CD8-positive, alpha-beta memory T cell (primary cell): ENCODE measurements at places on chromosomes 2 and 18.

- no peak for DNase-seq
These were observed 128.5 kb downstream of the QPCT start for GRCh38 chr2:37472959-37473358.

DNA sequence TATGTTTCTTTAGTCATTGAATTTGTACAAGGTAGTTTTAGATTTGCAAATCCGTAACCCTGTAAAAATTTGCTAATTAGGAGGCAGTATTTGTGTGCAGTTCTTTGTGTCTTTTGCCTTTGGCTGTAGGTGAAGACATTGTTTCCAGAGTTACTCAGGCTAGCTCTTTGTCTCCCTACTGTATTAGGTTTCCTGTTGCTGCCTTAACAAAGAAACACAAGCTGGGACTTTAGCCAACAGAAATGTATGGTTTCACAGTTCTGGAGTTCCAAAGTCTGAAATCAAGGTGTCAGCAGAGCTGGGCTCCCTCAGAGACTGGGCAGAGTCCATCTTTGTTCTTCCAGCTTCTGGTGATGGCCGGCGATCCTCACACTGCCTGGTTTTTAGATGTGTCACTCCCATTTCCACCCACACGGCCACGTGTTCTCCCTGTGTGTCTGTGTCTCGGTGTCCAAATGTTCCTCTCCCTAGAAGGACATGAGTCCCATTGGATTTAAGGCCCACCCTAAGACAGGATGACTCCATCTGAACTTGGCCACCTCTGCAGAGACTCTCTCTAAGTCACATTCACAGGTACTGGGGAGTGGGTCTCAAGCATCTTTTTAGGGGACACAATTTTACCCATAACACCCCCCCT lies 309.7 kb downstream of the GALR1 start:
- DNase-seq: no peak

DNA sequence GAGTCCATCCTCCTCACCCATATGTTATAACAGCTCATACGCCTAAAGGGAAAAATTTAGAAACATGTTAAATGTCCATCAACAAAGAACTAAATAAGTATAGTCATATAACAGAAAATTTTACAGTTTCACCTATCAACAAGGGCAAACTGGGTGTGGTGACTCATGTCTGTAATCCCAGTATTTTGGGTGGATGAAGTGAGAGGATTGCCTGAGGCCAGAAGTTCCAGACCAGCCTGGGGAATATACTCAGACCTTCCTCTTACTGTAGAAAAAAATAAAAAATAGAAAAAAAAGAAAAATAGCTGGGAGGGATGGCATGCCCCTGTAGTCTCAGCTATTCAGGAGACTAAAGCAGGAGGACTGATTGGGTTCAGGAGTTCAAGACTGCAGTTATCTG lies 48.3 kb upstream of the GULP1 start:
- DNase-seq: no peak

DNA sequence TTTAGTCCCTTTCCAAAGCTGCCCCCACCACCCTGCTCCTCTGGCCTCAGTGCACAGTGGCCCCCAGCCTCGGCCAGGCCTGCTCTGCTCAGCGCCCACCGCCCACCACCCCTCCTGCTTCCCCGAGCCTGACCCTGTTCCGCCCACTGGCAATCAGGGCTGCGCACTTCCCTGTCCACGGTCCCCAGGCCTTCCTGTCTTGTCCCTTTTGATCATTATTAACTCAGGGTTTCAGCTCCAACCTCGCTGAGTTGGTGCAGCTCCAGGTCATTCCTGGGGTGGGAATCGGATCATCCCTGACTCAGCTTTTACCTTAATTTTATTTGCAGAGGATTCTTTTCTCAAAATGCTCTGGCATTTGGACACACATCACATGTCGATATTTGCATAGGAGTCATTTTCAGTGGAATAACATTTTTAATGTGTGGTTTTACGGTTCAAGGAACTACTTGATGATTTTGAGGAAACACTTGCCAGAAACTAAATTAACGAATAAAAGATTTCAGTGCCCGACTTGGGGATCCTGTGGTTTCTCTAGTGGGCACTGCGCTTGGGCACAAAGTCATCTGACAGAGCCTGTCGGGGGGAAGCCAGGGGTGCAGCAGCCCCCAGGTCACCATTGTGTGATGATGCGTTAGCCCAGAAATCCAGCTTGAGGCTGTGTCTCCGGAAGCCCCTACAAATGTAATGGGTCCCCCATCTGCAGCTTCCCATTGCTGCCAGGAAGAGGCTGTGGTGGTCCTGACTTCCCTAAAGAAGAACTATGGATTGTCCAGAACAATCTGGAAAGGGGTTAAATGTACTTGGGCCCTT lies 1.0 kb upstream of the ESPNL start:
- DNase-seq: no peak

DNA sequence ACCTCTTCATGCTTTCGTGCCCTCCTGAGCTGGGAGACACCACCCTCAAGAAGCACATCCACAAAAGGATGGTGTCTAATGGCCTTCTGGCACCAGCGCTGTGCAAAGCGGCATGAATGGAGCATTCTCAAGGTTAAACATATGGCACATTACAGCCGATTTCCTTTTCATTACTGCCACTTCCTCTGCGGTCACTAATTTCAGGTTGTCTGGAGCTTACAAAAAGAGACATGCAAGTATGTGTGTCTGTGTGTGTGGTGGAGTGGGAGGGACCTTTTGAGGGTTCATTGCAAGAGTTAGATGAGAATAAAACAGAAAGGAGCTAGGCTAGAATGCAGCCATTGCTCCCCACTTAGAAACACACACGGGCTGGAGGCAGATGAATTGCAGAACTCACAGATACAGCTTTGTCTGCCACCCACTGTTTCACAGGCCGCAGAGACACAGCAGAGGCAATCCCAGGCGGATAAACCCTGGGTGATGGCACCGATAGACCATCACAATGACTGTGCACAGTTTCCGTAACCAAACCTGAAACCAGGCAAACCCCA lies 76.0 kb downstream of the TGIF1 start:
- DNase-seq: peak; percentile 70

DNA sequence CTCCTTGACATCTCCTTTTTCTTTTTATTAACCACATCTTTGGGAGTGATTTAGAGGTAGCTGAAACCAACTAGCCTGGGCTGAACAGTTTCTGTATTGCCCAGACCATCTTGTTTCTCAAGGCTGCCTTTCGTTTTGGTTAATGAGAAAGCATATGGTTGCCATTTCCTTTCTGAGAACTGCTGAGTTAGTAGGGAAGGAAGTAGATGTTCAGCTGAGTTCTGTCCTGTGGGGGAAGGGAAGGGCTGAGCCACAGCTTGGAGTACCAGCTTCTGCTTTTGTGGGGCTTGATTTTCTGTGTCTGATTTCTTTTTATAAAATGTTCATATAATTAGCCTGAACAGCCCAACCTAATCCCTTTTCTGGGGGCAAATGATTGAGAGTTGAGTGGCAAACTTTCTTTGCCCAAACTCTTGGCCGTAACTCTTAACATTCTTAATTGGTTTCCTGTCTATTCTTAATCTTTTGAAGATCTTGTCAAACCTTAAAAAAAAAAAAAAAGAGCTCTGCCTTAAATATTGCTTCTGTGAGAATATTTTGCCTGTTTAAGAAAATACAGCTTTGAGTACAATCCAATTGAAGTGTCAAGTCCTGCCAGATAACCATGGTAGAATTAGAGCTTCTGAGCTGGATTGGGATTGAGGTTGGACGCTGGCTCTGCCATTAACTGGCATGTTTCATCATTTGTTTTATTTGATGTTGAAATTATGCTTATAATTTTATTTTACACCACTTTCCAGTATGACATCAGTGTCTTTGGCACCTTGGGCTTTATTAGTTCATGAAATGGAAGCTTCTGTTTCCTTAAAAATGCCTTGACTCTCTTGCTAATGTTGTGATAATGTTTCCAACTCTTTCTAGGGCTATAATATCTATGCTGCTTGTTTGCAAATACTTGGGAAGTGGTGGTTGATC lies 1.9 kb upstream of the NABP1 start:
- peak; percentile 37 for DNase-seq

GRCh38 chr2:218024336-218024735 lies 21.5 kb upstream of the TNS1 start:
- DNase-seq: no peak

GRCh38 chr2:184371641-184372040 lies 226.7 kb upstream of the ZNF804A start:
- no peak for DNase-seq

- DNase-seq: no peak
These were observed 48.1 kb downstream of the MAIP1 start for GRCh38 chr2:200003444-200003843.

DNA sequence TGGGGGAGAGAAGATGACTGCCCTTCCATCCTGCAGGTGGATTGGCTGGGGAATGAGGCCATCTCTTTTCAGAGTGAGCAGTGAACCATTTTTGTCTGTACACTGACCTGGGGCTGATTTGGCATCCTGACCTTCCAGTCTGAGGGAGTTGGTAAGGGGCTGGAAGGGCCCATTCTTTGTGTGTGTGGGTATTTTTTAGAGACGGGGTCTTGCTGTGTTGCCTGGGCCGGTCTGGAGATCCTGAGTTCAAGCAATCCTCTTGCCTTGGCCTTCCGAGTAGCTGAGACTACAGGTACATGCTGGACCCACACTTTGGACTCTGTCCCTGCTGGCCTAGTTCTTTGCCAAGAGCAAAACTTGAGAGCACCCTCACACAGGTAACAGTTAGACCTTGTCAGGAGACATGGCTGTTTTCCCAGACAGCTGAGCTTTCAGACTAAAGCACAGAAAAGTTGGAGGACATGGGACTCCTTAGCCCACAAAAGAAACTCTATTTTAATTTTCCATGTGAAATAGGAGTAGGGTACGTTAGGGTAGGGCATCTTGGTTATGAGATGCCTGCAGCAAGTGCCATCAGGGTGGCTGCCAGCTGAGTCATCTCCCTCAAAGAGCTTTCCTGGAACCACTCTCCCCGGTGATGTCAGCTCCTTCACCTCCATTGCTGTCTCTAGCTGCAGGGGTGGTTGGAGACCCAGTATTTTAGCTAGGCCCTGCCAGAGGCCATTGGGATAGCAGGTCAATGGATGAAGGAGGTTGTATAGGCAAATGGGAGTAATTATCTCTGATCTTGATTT lies 60.7 kb downstream of the DGKD start:
- DNase-seq: no peak

- no peak for DNase-seq
These were observed 151.3 kb upstream of the SLC39A10 start for GRCh38 chr2:195505701-195506100.

DNA sequence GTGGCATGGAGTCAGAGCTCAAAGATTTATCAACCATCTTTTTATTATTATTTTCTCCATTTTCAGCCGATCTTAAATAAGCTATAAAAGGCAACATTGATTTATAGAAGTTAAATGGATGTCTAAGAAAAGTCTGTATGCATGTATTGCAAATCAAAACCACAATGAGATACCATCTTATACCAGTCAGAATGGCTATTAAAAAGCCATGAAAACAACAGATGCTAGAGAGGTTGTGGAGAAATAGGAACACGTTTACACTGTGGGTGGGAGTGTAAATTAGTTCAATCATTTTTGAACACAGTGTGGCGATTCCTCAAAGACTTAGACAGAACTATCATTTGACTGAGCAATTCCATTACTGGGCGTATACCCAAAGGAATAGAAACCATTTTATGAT lies 731.0 kb downstream of the CNTNAP5 start:
- no peak for DNase-seq

- DNase-seq: no peak
These were observed 3.8 kb downstream of the PROM2 start for GRCh38 chr2:95278051-95278471.

GRCh38 chr2:16713011-16713423 lies 47.4 kb upstream of the CYRIA start:
- DNase-seq: no peak

GRCh38 chr2:171482877-171483276 lies 39.4 kb upstream of the CYBRD1 start:
- no peak for DNase-seq

DNA sequence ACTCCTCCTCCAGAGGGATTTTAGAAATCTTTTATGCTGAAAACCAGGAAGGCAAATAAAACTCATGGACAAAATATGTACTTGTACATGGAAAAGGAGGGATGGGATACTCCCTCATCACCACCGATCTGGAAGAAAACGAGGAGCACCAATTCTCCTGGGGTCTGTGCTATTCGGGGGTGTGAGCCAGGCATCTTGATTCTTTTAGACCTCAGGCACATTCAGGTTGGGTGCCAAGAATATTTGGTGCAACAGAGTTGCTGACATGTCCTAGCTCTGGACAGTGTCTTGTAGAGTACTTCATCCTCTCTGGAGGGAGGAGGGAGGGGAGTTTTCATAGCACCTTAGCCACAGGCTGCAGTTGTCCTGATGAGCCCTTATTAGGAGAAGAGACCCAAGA lies 163.0 kb downstream of the PRKCE start:
- DNase-seq: no peak

- DNase-seq: no peak
These were observed 218.9 kb upstream of the COPS8 start for GRCh38 chr2:236866542-236867340.

- no peak for DNase-seq
These were observed 4.3 kb downstream of the COL3A1 start for GRCh38 chr2:188978291-188979081.

- no peak for DNase-seq
These were observed 47.5 kb downstream of the KCNIP3 start for GRCh38 chr2:95344656-95345055.

DNA sequence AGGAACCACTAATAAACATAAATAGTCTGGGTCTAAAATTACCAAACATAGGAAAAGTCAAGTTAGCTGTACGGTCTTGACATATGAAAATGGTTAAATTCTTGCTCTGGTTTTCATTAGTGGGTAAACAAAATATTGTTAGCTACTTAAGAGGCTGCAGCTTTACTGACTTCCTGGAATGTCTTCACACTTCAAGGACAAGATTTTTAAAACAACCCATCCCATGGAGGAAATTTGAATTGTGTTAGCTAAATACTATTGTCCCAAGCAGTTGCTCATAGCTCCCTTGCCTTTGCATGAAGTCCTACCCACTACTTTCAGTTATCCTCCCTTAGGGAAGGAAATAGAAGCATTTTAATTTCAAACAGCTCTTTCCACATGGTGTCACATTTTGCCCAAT lies 128.5 kb downstream of the EPHA4 start:
- DNase-seq: no peak

- no peak for DNase-seq
These were observed 901.9 kb upstream of the ZEB2 start for GRCh38 chr2:145421841-145422240.

GRCh38 chr2:205957452-205958154 lies 128.4 kb downstream of the INO80D start:
- DNase-seq: no peak

DNA sequence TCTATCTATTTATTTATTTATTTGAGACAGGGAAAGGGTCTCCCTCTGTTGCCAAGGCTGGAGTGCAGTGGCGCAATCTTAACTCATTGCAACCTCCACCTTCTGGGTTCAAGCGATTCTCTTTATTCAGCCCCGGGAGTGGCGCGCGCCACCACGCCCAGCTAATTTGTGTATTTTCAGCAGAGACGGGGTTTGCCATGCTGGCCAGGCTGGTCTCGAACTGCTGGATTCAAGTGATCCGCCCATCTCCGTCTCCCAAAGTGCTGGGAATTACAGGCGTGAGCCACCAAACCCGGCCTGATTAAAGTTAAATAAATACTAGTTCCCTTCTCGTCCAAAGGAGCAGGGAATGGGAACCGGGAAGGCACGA lies 4.2 kb upstream of the CTDSP1 start:
- no peak for DNase-seq

- no peak for DNase-seq
These were observed 63.9 kb downstream of the CD226 start for GRCh38 chr18:69883781-69884180.
